ENCODE measurements at places on chromosomes 11 and 22.

DNA sequence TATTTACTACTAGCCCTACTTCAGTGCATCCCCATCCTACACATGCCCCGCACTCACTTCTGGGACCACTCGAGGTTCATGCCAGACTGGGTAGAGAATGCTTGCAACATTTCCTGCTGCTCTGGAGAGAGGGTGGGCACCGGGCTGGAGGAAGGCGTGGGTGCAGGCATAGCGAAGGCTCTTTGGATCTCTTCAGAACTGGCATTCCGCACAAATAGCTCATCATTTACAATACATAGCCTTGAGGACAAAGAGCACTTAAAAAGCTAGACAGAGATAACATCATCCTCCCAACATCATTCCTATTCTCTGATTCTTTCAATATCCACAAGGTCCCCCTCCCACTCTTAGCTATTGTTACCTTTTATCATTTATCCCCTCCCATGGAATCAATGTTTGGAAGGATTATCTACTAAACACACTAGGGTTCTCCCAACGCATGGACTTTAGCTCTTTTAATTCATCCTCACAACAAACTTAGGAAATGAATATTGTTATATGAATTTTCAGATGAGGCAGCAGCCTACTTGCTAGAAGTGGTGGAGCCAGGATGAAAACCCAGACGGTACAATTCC is 2.5 kb upstream of the TMEM223 start:
- ATAC-seq, result no peak

DNA sequence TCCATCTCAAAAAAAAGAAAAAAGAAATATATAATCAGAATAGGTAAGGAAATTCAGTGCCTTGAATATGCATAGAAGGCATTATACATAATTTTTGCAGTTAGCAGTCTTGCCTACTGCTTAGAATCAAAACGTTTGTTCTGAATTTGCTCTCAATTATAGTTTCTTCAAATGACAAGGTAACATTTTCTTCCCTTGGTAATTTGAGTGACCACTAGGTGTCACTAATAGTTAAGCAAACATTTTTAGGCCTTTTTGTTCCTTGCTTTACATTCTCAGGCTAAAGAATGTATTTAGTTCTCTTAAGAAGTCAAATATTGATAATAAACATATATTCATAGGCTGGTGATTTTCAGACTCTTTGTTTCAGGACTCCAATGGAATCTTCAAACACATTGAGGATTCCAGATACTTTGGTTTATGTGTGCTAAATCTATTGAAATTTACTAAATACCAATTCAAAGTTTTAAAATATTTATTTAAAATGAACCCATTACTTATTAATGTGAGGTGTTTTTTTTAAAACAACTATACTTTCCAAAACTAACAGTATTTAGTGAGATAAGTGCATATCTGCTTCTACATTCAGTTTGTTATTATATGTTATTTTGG is 55.0 kb upstream of the DEPDC7 start:
- no peak for ATAC-seq

GRCh38 chr11:66328302-66329144 is 7.7 kb downstream of the RIN1 start:
- ATAC-seq, result peak; percentile 91

- no peak for ATAC-seq
Observed at GRCh38 chr11:119316729-119317591, at the start of gene MCAM. Gene MCAM, minus strand, starts transcription at chr11:119317130. Its CDS starts 29 bp downstream, at chr11:119317101.

DNA sequence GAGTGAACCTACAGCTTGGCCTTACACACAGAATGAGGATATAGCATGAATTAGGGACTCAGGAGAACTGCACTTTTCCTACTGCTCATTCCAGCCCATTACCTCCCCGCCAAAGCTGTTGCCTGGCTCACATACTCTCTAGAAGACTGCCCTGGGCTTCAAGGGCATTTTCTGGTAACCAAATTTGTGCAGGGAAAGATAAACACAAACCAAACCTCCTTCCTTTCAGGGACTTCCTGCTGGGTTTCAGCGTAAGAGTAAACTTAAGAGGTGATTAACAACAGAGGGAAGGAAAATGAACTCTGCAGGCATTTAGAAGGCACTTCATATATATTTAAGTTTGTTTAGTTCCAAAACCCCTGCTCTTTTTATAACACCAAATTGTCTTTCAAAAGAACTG is 194.9 kb downstream of the SWAP70 start:
- ATAC-seq, result no peak

DNA sequence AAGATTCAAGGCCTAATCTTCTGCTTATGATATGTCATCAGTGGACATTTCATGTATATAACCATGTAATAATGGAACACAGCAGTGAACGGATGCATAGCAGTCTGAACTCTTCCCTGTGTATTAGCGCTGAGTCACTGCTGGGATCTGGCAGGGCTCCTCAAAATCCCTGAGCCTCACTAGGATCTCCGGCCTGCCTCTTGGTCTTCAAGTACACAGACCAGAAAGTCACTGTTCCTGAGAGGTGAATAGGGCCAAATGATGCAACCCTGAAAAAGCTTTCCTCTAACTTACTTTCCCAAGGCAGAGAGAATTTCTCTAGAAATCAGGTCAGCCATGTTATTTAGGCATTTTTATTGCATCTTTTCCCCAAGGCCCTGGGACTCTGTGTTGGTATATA is 35.0 kb downstream of the POU2AF1 start:
- ATAC-seq, result no peak

DNA sequence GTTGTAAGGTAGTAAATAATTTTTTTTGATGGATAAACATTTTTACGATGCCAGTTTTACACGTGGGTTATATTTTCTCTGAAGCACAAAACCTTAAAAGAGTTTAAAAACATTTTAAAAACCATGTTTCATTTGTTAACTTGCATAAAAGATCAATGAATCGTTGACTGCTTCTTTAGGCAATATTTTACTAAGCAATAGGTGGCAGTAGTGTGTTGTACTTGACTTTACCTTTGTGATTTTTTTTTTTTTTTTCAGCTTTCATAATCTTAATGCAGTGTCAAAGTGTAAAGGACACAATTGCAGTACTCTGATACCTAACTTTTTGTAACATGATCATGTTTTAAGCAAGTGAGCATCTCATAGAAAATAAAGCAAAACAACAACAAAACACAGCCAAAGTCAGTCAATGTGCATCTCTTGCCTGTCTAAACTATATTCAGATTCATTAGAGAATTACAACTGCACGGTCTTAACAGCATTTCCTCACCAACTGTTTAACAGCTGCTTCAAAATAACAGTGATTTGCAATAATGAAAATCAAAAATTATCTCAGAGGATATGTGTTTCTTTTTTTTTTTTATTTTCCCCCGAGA is 27.7 kb downstream of the DNAJC24 start:
- ATAC-seq, result no peak

DNA sequence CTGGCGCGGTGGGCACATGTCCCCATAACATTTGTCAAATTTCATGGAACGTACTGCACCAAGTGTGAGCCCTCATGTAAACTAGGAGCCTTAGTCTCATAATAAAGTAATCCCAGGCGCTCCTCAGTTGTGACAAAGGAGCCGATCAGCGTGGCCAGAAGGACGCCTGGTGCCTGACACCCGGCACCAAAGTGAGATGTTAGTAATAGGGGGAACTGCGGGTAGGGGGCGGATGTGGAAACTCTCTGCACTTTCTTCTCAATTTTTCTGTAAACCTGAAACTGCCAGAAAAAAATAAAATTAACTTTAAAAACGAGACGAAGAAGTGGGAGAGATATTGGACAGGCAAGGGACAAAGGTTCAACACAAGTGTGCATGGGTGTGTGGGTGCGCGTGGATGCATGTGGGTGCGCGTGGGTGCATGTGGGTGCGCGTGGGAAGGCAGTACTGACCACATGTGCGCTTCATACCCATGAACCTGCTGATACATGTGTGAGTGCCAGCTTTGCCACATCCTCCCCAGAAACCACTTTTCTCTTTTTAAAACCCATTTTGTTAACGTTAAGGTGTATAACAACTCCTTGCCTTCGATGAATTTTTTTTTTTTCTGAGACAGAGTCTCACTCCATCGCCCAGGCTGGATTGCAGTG is 55.4 kb upstream of the LINC01488 start:
- ATAC-seq, result no peak

GRCh38 chr11:95585069-95585751 is 204.4 kb downstream of the FAM76B start:
- ATAC-seq, result no peak

DNA sequence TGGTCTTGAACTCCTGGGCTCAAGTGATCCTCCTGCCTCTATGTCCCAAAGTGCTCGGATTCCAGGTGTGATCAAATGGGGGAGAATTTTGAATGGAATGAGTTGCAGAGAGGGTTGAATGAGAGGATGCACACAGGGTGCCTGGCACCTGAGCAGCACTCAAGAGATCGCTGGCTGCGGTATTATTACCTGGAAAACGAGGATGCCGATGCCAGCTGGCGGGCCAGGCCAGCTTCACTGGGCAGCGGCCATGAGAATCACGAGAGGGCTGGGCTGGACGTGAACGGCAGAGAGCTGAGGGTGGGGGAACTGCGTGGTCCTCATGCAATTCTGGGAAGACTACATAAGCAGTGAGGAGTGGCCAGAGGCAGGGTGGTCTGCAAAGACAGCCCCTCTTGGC is 2.9 kb downstream of the MGAT3 start:
- ATAC-seq, result no peak

GRCh38 chr11:14451825-14452224 is 47.8 kb downstream of the COPB1 start:
- peak; percentile 92 for ATAC-seq

DNA sequence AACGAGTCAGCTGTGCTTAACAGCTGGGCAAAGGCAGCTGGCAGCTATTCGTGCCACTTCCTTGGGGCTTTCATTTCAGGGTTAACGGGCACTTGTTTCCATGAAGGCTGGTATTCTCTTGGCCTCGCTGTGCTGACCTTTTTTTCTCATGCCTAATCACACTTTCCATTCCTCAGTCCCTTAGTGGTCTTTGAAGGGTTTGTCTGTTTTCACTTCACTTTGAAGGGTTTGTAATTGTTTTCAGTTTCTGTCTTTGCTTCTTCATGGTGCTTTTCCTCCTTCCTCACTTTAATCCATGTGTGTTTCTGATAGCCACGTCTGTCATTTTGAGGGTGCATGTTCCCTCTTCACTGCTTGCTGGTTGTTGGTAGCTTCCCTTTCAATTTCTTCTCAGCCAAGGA is 24.6 kb downstream of the PPIL2 start:
- ATAC-seq, result peak; percentile 73

- ATAC-seq, result peak; percentile 29
Observed at GRCh38 chr11:45102361-45102809, 44.1 kb upstream of the PRDM11 start.

DNA sequence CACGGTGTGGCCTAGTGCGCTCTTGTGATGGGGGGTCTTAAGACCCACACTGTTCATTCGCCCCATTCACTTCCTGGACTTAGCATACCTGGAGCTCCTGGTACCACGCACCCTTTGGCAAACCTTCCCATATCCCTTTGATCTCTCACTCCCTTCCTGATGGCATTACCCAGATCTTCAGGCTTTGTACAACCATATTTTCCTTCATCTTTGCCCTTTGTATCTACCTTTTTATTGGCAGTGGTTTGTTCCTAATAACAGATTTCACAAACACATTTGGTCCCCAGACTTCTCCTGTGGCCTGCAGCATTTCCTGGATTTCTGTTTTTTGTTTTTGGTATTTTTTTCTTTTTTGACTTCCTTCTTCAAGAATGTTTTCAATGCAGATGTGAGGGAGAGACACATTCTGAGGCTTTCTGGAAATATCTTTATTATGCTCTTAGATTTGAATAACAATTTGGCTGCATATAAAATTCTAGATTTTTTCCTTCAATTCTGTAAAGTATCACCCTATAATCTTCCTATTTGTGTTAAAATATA is 16.1 kb upstream of the IFITM3 start:
- no peak for ATAC-seq

DNA sequence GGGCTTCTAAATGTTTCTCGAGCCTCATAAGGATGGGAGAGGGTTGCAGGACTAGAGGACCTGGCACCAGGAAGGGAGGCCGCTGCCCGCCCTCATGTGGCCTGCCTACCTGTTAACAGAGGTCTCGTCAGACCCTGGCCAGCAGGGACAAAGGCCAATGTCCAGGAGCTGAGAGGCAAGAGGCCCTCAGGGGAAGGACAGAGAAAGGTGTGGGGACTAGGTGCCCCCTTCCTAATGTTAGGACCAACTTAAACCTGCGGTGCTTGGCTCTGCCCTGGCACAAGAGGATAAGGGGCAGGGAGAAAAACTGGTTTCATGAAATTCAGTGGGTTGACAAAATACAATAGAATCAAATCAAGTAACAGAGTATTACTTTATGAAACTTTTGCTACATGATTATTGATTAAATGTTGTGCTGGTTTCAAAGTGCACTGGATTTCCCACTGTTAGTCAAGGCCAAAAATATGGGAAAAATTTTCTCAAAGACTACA is 20.0 kb upstream of the SYT12 start:
- ATAC-seq, result no peak

DNA sequence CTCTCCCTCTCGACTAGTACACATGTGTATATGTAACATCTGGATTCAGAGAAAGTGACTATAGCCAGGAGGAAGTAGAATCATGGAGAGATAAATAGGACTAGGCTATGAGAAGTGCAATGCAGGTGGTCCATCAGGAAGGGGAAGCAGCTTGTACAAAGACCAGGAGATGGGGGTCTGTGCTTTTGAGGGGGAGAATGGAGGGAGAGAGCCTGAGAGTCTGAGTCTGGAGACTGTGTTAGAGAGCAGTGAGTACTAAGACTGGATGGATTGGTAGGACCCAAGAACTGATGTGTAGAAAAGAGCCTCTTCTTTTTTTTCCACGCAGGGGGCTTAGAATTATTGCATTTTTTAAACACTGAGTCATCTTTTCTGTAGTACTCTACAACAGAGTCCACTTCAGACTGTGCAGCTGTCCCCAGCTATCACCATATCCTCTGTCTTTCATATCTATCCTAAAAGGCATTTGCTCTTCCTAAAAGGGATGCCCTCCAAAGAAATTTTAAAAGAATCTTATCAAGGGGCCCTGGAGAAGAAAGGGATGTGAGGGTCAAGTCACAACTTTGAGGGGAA is 80.4 kb downstream of the BDNF start:
- no peak for ATAC-seq

- ATAC-seq, result no peak
Observed at GRCh38 chr11:83036701-83037100, 35.0 kb downstream of the RAB30 start.

GRCh38 chr11:126318574-126319373 is 14.9 kb downstream of the DCPS start:
- ATAC-seq, result peak; percentile 74
